ENCODE measurements at places on chromosomes 3 and 15.

GRCh38 chr15:66004618-66005262 lies 135.4 kb downstream of the RAB11A start:
- peak; percentile 17 for DNase-seq

DNA sequence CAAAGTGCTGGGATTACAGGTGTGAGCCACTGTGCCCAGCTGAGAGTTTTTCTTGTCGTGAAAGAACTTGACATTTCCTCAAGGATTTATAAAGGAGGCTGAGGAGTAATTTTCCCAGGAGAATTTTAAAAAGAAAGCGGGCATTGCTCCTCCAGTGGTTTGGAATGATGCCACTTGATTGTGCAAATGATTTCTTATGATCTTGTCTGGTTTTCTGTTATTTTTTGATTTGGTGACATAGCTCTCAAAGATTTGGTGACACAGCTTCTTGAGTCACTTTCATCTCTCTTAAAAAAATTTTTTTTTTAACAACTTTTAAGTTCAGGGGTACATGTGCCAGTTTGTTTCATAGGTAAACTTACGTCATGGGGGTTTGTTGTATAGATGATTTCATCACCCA lies 24.6 kb upstream of the NFKBIZ start:
- no peak for DNase-seq

GRCh38 chr3:155956508-155957411 lies 86.3 kb downstream of the GMPS start:
- no peak for DNase-seq

DNA sequence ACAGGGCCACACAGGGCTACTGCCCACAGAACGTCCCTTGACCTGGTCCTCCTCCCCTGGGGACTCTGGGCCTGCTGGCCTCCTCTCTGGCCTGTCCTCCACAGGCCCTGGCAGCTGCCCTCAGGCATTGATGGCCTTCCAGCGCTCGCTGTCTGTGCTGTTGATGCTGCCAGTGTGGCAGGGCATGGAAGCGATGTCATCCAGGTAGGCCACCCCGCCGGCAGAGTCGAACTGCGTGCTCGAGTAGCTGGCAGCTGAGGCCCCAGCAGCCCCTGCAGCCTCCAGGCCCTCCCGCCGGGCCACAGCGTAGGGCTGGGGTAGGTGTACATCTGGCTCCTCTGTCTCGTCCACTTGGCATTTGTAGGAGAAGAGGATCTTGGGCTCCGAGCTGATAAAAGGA lies 17.1 kb downstream of the TPRA1 start:
- no peak for DNase-seq

DNA sequence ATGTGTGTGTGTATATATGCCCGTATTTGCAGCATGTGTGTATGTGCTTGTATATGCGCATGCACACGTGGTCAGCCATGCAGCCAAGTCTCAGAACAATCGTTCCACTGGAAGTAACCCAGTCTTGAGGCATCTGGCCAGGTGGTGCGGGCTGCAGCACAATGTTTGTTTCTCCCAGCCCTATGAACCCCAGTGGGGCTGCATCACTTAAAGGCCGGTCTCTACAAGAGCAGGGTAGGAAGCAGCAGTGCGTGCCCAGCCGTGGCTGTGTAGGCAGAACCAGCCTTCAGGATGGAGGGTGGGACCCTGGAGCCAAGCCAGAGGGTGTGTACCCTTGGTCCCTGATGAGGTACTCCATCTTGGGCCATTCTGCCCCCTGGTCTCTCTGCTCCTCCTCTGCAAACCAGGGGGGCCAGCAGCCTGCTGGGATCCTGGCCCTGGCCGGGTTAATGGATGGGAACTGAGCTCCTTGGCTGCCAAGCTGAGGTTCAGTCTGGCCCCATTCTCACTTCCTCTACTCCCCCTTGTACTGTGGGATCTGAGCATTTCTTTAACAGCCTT lies 11.8 kb downstream of the KLF13 start:
- no peak for DNase-seq

DNA sequence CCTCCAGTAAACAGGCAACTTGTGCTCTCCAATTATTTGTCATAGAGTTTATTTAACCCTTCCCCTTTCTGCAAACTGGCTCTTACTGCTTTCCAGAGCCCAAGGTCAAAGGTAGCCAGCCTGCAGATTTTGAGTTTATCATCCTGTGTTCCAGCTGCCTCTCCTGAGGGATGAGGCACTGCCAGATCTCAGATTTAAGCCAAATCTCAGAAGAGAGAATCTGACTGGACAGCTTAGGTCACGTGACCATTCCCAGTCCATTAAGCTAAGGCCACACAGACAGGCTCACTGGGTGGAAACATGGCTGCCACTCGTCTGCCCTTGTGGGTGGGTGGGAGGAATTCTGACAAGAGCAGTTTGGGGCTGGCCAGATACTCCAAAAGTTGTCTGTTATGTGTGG lies 8.6 kb upstream of the SIAH2 start:
- DNase-seq = no peak

DNA sequence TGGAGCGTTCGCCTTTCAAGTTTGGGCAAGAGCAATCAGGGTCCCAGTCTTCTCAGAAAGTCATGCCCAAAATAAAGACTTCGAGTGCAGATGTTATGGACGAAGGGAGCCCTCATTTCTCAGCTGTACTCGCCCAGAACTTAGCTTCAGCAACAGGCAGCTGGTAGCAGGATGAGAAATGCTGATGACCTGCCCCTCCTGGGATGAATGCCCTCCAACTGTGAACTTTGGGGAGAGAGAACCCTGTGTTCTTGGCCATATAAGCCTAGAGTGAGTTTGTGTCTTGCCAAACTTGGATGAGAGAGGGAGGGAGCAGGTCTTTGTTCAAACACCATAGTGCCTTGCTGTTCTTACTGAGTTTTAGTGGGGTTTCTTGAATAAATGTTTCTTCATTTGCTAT lies 400.3 kb downstream of the LRTM1 start:
- DNase-seq = no peak

DNA sequence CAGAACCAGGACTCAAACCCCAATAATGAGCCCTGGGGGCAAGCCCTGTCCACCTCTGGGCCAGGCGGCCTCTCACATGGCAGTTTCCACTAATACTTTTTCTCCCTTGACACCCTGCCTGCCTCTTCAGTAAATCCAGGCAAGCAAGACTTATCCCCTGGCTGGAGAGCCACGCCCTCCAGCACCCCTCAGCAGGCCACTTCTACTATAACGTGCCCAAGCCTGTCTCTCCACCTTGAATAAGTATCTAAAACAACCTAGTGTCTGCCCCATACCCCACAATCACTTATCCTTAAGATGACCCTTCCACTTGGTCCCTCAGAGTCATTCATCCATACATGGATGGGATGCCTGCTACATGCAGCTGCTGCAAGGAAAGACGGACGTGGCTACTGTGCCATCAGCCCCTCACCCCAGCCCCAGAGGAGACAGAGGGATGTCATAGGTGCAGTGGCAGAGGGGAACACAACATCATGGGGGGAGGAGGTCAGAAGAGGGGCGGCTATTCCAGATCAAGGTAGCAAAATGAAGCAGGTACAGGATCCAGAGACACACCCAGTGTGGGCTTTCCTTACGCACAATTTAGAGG lies 63.4 kb downstream of the LRIG1 start:
- DNase-seq = no peak

DNA sequence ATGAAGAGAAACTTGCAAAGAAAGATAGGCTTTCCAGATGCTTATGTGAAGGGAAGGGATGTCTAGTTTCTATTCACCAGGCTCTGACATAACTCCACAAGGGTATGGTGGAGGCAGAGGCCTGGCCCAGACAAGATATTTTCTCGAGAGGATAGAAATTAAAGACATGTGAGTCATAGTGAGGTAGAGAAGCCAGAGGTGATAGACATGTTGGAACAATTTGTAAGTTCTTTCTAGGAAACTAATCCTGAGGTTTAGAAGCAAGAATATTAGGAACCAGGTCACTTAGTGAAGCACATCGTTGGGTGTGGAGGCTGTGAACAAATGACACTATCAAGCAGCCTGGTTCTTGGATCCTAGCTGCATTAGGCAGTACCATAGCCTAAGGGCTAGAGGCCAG lies 176.9 kb downstream of the BBX start:
- no peak for DNase-seq

- DNase-seq = no peak
Observed at GRCh38 chr15:57167821-57168395, 208.4 kb upstream of the CGNL1 start.

- no peak for DNase-seq
Observed at GRCh38 chr3:2783261-2783660, 326.9 kb downstream of the IL5RA start.

DNA sequence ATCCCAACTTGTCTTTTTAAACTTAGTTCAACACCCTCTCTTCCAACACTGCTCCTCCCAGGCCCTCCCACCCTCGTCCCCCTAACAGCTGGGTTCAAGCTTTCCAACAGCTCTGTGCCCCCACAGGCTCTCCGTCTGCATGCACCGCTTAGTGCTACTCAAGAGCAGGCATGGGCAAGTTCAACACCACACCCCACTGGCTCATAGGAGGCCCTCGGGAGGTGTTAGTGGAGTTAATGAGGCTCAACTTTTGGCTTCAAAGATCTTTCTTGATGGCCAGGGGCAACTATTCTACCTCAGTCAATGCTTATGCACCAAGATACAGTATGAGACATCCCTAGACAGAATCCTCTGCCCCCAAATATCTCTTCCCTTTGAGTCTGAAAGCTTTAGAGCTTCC lies 114.4 kb downstream of the ANP32A start:
- no peak for DNase-seq

GRCh38 chr3:166527325-166527724 lies 690.1 kb upstream of the BCHE start:
- DNase-seq = no peak

DNA sequence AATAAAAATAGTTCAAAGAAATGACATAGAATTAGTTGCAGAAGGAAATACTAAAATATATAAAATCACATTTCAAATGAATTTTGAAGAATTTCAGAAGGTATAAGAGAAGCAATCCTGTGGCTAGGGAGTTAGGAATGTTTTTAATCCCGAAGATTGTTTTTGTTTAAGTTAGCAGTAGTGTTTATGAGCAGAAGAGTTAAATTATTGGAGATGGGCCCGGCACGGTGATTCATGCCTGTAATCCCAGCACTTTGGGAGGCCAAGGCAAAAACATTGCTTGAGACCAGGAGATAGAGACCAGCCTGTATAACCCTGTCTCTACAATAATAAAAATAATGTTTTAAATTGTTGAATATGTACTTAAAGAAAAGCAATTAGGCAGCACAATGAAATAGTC lies 432.5 kb downstream of the MFSD1 start:
- no peak for DNase-seq

- peak; percentile 98 for DNase-seq
Observed at GRCh38 chr3:12663936-12664908, at the start of gene RAF1. TSS of gene RAF1 (minus strand) at chr3:12664117. CDS start at chr3:12618721, 45,396 bp downstream.

- no peak for DNase-seq
Observed at GRCh38 chr3:107810171-107811071, 280.4 kb downstream of the CD47 start.

DNA sequence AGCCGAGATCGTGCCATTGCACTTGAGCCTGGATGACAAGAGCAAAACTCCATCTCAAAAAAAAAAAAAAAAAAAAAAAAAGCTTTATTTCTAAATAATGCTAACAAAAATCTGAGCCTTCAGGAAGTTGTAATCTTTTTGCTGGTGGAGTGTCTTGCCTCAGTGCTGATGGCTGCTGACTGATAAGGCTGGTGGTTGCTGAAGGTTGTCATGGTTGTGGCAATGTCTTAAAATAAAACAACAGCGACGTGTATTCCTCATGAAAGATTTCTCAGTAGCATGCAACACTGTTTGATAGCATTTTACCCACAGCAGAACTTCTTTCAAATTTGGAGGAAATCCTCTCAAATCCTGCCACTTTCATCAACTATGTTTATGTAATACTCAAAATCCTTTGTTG lies 77.4 kb upstream of the PTPRG start:
- DNase-seq = no peak

- DNase-seq = no peak
Observed at GRCh38 chr3:31093606-31094005, 199.1 kb upstream of the GADL1 start.

DNA sequence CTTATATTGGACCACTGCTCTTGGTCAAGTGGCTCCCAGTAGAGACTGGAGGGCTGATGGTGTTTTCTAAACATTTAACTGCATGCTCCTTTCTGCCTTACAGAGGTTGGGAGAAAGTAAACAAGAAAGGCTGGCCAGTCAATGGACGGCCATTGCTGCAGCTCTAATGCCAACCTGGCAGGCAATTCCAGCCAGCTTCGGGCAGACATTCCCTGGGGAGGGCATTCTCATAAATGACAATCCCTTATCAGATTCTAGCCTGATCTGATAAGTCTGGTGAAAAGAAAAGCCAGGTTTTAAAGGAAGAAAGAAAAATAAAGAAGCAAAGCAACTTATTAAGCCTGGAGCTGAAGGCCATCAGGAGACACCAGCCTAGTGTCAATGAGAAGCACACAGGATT lies 60.7 kb downstream of the FRMD4B start:
- DNase-seq = no peak
